Mesothelial cell of epicardium (in vitro differentiated cells): ENCODE measurements at places on chromosomes 16 and 17. TPM values are rescaled to one million over a fixed set of nuclear protein-coding genes. Genes with fewer than 3 reads are reported as not detected.

ZNF469 gene
- total RNA-seq, result 26.8 to 28.7 TPM (median 27.9 TPM) in 3 replicates

GRCh38 chr16:72400257-72401083 lies 228.5 kb upstream of the PMFBP1 start:
- no peak for DNase-seq

KREMEN2 gene
- 27.3 to 30.5 TPM (median 29.1 TPM) in 3 replicates for total RNA-seq

TPSD1 gene
- total RNA-seq, result not detected in 3 replicates
